Panc1 (cell line): ENCODE measurements at places on chromosomes 6 and 20. TPM values are rescaled to one million over a fixed set of nuclear protein-coding genes. Genes with fewer than 3 reads are reported as not detected.

ARG1 gene
- total RNA-seq, result not detected

BTNL2 gene
- total RNA-seq, result not detected

CCDC28A gene
- total RNA-seq, result 4.7 TPM

DNA sequence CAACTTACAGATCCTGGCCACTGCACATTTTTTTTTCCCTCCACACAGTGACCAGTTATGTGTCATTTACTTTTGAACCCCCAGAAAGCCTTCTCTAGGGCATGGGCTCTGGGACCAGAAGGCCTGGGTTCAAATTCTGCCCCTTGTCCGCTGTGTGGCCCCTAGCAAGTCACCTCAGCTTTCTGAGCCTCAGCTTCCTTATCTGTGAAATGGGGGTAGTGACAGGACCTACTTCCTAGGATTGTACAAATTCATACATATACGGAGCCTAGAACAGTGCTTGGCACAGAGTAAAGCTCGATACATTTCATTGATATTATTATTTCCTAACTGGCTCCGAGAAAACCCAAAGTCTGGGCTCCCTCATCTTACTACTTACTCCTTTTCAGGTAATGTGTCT lies 1.6 kb downstream of the BPI start:
- no peak for DNase-seq

BMP7 gene
- total RNA-seq, result 11.5 TPM

DNA sequence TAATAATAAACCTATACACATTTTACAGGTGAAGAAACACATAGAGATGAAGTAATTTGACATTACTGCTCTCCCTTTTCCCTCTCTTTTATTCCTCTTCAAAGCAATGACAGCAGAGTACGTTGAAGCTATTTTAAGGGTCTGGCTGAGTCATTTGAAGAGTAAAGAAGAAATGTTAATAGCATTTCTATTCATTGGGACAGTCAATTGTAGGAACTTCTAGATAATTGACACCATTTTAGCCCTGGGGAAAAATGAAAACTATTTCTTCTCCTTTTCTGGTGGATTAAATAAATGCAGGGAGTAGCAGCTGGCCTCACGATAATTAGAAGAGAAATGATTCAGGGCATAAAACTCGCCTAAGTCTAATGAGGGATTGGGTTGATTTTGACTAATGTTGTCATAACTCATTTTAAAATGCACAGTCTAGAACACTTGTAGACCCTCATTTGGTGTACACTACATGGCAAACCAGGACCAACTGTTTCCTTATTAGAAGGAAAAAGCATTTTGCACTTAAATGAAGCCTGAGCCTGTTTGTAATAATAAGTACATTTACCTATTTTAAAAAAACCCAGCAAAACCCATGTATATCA lies 48.1 kb downstream of the RIPOR2 start:
- DNase-seq, result no peak

GGTLC1 gene
- 0.18 TPM for total RNA-seq

PLCB4 gene
- total RNA-seq, result 1.5 TPM

DNA sequence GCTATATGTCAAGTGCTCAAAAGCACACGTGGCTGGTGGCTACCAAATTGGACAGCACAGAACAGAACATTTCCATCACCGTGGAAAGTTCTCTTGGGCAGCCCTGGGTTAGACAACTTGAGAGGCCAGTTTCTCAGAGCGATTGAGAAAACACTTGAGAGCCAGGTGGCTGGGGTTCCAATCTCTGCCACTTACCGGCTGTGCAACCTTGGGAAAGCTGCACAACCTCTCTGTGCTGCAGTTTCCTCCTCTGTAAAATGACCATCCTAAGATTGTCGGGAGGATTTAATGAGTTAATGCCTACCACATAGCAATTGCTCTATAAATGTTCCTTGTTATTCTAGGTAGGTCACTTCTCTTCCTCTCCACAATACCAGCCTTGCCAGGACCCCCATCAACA lies 25.1 kb upstream of the NFATC2 start:
- DNase-seq, result no peak

FABP7 gene
- total RNA-seq, result not detected
